ENCODE measurements at places on chromosomes 16 and 17.

GRCh38 chr16:72072514-72073342, 9.7 kb downstream of the HPR start:
- no peak for DNase-seq

DNA sequence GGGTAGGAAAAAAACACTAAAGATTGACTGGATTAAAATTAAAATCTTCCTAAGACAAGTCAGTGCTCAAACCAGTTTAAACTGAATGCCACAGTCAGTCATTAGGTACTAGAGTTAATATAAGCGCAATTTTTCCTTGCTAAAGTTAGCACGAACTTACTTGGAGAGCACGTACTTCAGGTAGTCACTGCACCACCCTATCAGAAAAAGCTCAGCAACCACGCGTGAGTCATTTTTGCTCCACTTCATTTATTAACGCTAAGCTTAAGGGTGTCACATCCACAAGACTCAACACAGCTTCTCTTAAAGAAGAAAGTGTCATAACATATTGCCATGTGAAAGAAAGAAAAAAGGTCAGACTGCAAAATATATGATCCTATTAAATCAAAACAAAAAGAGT, 53.1 kb downstream of the TEX2 start:
- no peak for DNase-seq

- DNase-seq, result no peak
These were observed 4.4 kb downstream of the LGALS9 start for GRCh38 chr17:27635275-27635823.

- no peak for DNase-seq
These were observed 48.5 kb downstream of the IRF8 start for GRCh38 chr16:85947230-85948137.

- DNase-seq, result no peak
These were observed 2.5 kb downstream of the SSH2 start for GRCh38 chr17:29927546-29927945.
